ENCODE measurements at places on chromosomes 12 and 14. TPM values are rescaled to one million over a fixed set of nuclear protein-coding genes. Genes with fewer than 3 reads are reported as not detected.

DNA sequence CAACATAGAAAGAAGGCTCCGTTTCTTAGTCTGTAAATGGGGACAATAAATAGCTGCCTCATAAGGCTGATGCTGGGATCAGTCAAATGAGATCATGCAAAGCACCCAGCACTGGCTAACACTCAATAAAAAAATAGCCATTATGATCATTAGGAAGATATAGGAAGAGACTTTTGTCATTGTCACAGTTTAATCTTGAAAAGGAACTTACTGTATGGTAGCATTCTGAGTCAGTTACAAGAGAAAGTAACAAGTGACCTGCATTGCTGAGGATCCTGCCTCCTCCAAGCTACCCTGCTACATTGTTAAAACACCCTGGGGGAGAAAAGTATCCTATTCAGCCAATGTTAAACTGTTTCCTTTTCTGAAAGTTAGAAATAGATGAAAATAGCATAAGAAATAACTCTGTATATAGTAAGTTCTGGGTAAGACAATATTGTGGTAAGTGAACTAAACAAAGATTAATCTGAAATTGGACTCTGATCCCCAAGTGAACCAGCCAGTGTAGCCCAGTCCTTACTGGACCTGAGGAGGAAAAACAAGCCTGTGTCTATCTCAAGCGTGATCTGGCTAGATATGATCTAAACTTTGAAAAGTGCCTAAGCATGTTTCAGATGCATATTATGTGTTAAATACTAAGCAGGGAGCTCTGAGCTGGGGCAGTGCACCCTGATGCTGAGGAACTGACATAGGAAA, 3.6 kb upstream of the NUDT4 start:
- no peak for DNase-seq

- no peak for DNase-seq
Observed at GRCh38 chr14:104600805-104601204, 3.8 kb downstream of the TMEM179 start.

GRCh38 chr14:66572826-66573225, 64.9 kb downstream of the GPHN start:
- no peak for DNase-seq

DNA sequence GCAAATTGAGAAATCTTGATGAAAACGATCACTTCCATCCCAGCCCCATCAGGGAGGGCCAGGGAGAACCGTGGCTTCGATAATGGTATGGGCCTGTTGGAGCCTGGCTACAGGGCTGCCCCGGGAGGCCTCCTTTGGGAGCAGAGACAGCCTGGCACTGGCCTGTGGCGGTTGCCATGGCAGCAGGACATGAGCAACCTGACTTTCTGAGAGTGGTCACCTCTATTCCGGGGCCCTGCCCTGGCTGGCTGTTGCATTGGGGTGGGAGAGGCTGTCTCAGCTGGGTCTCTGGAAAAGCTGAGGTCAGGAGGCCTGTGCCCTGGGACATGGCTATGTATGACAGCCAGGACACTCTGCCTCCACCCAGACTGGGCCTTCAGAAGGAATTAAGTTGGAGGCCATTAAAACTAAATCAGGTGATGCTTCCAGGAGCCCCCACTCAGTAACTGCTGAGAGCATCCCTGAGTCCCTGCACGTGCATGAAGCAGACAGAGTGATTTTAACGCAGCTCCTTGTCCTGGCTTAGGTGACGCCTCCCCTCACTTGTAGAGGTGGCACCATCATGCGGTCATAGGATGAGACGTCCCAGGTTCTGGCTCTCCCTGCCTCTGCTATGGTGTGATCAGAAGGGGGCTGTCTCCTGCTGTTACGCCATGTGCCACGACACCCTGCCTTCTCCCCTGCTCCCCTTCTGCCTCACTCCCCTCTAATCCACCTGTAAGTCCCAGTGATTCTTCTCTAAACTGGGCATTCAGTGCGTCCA, 126.3 kb downstream of the SLC25A47 start:
- DNase-seq = no peak

DNA sequence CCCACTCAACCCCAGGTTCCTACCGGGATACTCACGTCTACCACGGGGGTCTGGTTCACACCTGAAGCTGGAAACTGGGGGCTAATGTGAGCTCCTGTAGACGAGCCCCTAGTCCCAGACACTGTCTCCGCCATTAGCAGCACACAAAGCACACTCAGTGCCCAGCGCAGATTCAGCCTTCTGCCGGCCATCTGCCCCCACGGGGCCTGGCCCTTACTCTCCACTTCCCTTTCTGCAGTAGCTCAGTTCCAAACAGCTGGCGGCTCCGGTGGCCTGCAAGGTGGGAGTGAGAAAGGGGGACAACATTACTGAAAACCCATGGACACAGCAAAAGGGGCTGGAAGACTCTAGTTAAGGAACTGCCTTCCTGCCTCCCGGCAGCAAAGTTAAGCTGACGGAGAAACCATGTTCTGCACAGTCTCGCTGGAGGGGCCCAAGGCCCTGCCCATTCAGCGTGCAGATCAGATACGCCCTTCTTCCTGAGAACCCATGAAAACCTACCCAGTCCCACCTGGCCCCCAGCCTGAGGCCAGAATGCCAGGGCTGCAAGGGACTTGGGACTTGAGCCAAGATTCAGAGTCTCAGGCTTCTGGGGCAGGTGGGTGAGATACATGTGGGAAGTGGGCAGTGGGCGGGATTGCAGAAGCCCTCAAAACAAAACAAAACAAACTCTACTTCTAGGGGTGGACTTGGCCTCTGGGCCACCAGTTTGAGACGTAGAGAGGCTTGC, 2.1 kb downstream of the SLC8B1 start:
- no peak for DNase-seq

DNA sequence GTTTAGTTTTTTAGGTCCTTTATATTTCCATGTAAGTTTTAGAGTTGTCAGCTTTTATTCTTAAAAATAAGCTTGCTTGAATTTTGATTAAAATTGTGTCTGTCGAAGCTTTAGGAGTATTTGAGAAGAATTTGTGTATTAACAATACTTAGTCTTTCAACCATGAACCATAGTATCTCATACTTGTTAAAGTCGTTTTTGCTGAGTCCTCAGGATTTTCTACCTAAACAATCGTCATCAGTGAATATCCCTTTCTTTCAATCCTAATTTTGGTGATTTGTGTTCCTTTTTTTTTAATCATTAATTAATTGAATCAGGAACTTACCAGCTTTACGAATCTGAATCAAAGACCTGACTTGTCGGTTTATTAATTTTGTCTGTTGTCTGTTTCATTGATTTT, 18.2 kb downstream of the CAND1 start:
- DNase-seq = no peak

PAPLN gene
- 0.92 TPM for total RNA-seq

TAS2R30 gene
- total RNA-seq = 1.4 TPM
